ENCODE measurements at places on chromosomes 13 and 19. TPM values are rescaled to one million over a fixed set of nuclear protein-coding genes. Genes with fewer than 3 reads are reported as not detected.

- DNase-seq, result no peak
Observed at GRCh38 chr13:23472189-23472588, 38.7 kb upstream of the SACS start.

GRCh38 chr19:49758292-49758691 is 4.8 kb downstream of the TSKS start:
- no peak for DNase-seq

GRCh38 chr19:5418677-5419076 is 36.5 kb upstream of the ZNRF4 start:
- no peak for DNase-seq

Gene DZIP1
- 26.0 TPM for total RNA-seq

Gene YJU2
- 25.5 TPM for total RNA-seq

DNA sequence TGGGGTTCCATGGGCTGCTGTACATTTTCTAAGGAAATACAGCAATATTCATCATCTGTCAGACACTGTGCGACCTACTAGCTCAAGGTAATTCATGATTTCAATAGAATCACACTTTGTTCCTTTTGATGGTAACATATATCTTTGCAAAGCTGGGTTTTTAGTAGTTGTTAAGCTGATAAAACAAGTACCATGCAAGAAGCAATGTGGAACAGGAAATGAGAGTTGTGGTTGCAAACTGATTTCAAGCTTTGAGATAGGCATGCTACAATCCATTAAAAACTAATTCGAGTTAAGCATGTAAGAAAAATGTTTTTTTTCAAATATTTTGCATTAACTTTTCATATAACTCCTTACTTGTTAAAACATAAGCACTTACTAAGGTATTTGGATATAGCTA is 6.8 kb upstream of the MBNL2 start:
- no peak for DNase-seq

DNA sequence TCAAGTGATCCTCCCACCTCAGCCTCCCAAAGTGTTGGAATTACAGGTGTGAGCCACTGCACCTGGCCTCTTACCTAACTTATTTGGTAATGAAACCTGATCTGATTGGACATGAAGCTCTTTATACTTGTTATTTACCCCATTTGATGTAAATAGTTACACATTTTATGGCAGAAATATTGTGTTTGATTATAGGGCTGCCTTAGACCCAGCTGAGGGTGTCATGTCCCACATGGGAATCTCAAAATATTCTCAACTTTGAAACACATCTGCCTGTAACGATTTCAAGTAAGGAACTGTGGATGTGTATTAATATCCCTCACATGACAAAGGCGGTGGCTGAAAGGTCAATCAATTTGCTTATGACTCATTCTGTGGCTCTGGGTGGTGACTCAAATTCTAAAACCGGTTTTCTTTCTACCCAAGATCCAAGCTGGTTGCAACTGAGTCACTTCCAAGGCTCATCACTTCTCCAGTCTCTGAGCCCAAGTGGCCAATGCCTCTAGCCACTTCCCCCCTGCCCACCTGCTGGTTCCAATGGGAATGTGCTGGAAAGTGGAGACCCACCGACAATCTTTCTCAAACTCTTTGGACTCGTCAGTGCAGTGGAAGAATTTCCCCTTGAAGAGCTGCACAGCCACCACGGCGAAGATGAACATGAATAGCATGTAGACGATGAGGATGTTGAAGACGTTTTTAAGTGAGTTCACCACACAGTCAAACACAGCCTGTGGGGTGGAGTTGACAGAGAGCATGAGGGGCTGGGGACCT is 110.9 kb downstream of the IER2 start:
- DNase-seq, result no peak

DNA sequence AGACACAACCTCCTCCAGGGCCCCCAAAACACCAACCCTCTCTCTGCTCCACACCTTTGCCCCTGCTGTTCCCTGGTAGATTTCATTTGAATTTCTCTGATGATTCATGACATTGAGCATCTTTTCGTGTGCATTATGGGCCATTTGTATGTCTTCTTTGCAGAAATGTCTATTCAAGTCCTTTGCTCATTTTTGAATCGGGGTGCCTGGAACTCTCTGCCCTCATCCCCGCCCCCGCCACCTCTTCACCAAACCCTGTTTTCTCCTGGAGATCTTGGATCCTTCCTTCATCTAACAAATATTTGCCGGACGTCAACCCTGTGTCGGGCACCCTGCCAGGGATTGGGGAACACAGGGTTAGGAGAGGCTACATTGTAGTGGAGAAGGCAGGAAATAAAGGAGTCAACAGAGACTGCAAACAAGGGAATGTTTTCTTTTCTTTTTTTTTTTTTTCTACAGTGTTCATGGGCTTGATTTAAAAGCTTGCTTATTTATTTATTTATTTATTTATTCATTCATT is 25.5 kb upstream of the SLC1A5 start:
- no peak for DNase-seq

- no peak for DNase-seq
Observed at GRCh38 chr13:31674051-31674450, 65.3 kb upstream of the RXFP2 start.

Gene MBD3L5
- not detected for total RNA-seq

- DNase-seq, result no peak
Observed at GRCh38 chr19:48644839-48645619, 958 bp downstream of the CA11 start.

DNA sequence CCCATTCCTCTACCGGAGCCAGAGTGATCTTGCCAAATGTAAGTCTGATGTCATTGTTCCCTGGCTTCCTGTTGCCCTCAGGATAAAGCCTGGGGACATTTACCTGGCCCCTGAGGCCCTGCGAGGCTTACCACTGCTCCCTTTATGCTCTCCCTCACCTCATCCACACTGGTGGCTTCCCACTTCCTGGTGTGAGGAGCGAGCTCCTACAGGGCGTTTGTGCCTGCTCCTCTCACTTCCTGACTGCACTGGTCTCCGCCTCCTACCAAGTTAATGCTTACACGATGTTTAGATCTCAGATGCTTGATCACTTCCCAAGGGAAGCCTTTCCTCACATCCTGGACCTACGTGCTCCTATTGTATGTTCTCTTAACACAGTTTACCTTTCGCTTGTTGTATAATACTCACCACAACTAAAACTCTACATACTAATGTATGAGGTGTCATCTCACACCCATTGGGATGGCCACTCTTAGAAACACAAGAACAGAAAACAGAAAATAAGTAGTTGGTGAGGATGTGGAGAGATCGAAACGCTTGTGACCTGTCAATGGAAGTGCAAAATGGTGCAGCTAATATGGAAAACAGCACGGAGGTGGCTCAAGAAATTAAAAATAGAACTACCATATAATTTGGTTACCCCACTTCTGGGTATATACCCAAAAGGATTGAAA is 177.6 kb downstream of the SHISA2 start:
- no peak for DNase-seq

DNA sequence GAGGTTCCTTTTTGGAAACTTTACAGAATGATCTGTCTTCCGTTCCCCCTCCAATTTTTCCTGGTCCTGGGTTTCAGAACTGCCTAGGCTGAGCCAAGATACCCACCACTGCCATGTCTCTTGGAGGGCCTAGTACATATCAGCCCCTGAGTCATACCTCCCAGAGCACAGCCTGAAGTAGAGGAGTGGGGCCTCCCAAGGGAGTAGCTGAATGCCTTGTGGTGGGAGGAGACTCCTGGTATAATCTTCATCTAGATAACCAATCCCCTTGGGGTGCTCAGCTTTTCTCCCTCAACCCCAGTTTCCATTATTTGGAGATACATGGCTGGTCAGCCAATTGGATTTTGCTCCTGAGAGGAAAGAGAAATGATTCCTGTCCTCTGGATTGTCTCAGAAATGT is 30.3 kb downstream of the ZNF763 start:
- no peak for DNase-seq

DNA sequence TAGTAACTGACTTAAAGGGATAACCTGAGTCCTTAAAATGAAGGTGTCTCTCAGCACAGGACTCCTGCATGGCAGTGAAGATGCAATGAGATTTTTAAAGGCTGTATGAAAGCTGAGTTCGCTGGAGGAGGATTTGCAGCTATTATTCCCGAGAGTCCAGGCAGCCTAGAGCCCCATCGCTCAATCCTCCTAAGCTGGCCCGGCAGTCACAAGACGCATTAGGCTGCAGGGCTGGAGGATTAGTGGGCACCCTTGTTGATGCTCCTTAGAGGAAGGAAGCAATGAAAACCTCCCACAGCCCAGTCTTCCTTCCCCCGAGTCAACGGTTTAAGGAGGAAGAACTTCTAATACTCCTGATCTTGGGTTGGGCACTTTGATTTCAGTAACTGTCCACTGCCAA is 239.5 kb downstream of the EFNB2 start:
- no peak for DNase-seq

Gene ACER1
- total RNA-seq, result not detected

DNA sequence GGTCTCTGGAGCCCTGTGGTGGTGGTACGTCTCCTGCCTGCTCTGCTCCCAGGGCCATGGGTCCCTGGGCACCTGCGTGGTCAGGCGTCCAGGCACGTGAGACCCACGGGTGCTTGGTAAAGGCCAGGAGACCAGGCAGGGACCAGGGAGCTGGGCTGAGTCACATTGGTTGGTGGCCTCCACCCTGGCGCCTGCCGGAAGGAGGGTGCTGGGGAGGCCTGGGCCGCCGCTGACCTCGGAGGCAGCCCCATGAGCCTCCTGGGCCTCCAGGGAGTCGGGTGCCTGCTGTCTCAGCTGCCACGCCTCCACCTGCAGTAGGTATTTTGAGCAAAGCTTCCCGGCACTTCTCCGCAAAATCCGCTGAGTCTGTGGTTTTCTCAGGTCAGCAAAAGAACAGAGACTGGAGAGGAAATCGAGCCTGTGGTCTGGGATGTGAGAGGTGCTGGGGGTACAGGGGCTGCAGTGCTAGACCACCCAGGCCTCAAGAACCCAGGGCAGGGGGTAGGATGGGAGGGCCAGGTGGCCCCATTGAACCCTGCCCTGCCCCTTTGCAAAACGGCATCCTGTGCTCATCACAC is 3.6 kb upstream of the PLK5 start:
- DNase-seq, result no peak

GRCh38 chr13:99542788-99543406 is 41.6 kb downstream of the TM9SF2 start:
- no peak for DNase-seq

DNA sequence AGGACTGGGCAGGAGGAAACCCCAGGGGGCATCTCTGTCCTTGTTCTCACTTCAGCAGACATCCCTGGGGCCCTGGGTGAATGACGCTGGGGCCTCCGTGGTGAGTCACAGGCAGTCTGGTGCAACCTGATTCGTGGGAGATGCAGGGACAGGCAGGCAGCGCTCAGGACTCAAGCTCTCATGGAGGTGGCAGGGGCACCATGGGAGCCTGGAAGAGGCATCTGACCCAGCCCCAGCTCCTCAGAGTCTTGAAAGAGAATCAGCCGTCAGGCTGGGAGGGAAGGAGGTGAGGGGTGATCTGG is 14.0 kb upstream of the PTOV1 start:
- DNase-seq, result no peak

- DNase-seq, result no peak
Observed at GRCh38 chr13:21071924-21072323, 10.5 kb upstream of the LATS2 start.

Gene TINCR
- total RNA-seq, result 0.56 TPM

DNA sequence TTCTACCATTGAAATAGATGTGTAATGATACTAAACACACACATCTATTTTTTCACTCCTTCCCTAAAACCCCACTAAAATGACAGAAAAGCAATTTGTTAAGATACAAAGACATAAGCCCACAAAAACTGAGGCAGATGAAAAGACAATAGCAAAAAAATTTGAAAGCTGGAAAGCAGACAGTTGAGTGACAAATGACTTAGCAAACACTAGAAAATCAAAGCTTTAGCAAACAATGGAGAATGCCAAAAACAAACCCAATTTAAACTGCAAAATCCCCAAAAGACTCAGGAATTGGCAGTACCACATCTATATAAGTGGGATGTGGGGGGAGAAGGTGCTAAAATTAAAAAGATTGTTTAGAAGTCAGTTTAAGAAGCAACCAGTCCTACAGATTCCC is 9.5 kb downstream of the TSC22D1 start:
- no peak for DNase-seq

DNA sequence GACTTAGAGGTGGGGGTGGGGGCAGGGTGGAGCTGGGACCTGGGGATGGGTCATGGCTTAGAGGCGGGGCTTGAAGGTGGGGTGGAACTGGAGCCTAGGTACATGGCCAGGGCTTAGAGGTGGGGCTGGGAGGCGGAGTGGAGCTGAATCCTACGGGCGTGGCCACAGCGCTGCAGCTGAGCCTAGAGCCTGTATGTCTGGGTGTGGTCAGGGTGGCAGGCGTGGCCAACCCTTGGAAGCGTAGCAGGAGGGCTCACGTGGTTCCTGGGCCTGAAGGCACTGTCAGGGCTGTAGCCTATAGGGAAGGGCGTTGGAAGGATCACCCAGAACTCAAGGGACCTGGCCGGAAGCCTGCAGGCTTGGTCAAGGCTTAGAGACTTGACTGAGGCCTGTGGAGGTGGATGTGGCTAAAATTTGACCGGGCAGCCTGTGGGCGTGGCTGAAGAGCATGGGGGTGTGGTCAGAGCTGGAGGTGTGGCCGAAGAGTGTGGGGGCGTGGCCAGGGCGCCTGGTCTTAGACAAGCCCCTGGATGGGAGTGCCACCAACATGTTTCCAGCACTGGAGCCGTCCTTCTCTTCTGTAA is 24.3 kb downstream of the COLGALT1 start:
- no peak for DNase-seq

- no peak for DNase-seq
Observed at GRCh38 chr13:31201341-31202031, 1.7 kb downstream of the B3GLCT start.

DNA sequence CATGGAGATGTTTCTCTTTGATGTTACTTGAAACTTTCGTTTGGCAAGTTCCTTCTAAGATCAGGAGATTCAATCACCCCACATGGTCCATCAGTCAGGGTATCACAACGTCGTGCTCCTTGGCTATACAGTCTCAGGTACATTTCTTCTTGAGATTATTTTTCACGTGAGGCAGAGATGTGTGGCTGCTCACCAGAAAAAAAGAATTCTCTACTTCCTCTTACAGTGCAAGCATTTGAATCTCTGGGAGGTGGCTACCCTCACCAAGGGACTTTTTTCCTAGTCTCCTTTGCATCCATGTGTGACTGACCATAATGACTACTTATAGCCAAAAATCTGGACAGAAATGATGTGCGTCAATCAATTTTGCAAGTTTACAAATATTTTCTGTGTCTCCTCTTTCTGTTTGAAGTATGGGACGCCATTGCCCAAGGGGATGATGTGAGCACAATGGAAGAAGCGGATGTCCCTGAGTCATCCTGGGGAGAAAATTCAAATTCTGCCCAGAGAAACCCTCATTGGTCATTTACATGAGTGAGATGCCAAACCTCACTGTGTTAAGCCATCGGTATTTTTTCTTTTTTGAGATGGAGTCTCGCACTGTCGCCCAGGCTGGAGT is 8.6 kb upstream of the LAIR2 start:
- DNase-seq, result no peak

DNA sequence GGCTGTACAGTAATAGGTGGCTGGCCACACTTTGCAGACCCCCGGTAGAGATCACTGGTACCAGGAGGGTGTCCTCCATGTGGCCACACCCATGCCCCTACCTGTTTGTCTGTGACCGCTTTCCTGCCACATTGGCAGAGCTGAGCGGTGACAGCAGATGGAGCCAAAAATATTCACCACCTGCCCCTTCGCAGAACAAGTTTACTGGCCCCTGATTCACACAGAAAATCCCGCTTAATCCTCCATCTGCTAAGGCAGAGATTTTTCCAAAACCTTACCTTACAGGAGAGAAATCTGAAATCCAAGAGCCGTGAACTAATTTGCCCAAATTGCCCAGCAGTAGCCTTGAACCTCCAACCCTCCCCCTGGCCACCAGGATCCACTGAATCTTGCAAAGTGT is 52.1 kb downstream of the MYO9B start:
- no peak for DNase-seq

Gene WASF3
- total RNA-seq, result 16.4 TPM
